ENCODE measurements at places on chromosomes 6 and 20. TPM values are rescaled to one million over a fixed set of nuclear protein-coding genes. Genes with fewer than 3 reads are reported as not detected.

The TINAG gene
- not detected for total RNA-seq

The MOCS3 gene
- 7.6 TPM for total RNA-seq

The ADAM33 gene
- not detected for total RNA-seq

The CFAP61 gene
- total RNA-seq, result not detected

The LCA5 gene
- 0.21 TPM for total RNA-seq

The HSPA1L gene
- total RNA-seq, result 8.1 TPM

The MUCL3 gene
- total RNA-seq, result not detected

The SIM1 gene
- total RNA-seq, result not detected

The CTCFL gene
- 0.15 TPM for total RNA-seq

The TLDC2 gene
- total RNA-seq, result not detected

The COL9A3 gene
- total RNA-seq, result 2.1 TPM

The PTPRA gene
- 87.2 TPM for total RNA-seq

The LY6G5B gene
- 40.9 TPM for total RNA-seq

The ZNF76 gene
- total RNA-seq, result 83.0 TPM

The PARD6B gene
- 9.4 TPM for total RNA-seq

The BPI gene
- not detected for total RNA-seq

The PRKN gene
- total RNA-seq, result 3.6 TPM

The EYA2 gene
- not detected for total RNA-seq

The CST4 gene
- total RNA-seq, result not detected

The ZSCAN12 gene
- 8.2 TPM for total RNA-seq

The SLC26A8 gene
- total RNA-seq, result not detected

The GSTA2 gene
- not detected for total RNA-seq

The SCRT2 gene
- total RNA-seq, result not detected

The ENPP1 gene
- total RNA-seq, result 0.35 TPM

The GNAS-AS1 gene
- 1.7 TPM for total RNA-seq

The MYH7B gene
- total RNA-seq, result 0.51 TPM

The HLA-DQA1 gene
- 7.8 TPM for total RNA-seq

The SOBP gene
- total RNA-seq, result 0.47 TPM

The C20orf202 gene
- total RNA-seq, result 0.23 TPM

The TSHZ2 gene
- 20.2 TPM for total RNA-seq

The CALHM6 gene
- total RNA-seq, result 0.53 TPM

The GDAP1L1 gene
- not detected for total RNA-seq

The SAMD5 gene
- not detected for total RNA-seq

The CTAGE9 gene
- total RNA-seq, result not detected

The MACROD2 gene
- 1.3 TPM for total RNA-seq

The GPSM3 gene
- total RNA-seq, result 311 TPM

The TAGAP gene
- total RNA-seq, result 128 TPM

The RNF182 gene
- not detected for total RNA-seq

The MAP1LC3A gene
- 2.3 TPM for total RNA-seq

The TRMT6 gene
- total RNA-seq, result 13.6 TPM

The MMP24 gene
- 0.49 TPM for total RNA-seq

The FAM83B gene
- total RNA-seq, result not detected

The CST2 gene
- total RNA-seq, result not detected

The ESF1 gene
- total RNA-seq, result 13.0 TPM

The TMEM217 gene
- 1.3 TPM for total RNA-seq

The TNF gene
- total RNA-seq, result 21.9 TPM

The ELOVL4 gene
- 1.6 TPM for total RNA-seq

The TAAR6 gene
- total RNA-seq, result not detected

The COL19A1 gene
- total RNA-seq, result 2.3 TPM

The QKI gene
- total RNA-seq, result 52.2 TPM

The MLN gene
- total RNA-seq, result not detected

The CYP39A1 gene
- total RNA-seq, result not detected

The CLDN20 gene
- total RNA-seq, result not detected
